K562 (cell line): ENCODE measurements at places on chromosomes 12 and 14. TPM values are rescaled to one million over a fixed set of nuclear protein-coding genes. Genes with fewer than 3 reads are reported as not detected.

The KRT75 gene
- polyA plus RNA-seq, result not detected in 2 replicates

The ESRRB gene
- polyA plus RNA-seq, result 21.4 and 22.9 TPM in 2 replicates

The ABHD12B gene
- not detected in 2 replicates for polyA plus RNA-seq

The AKAP6 gene
- polyA plus RNA-seq, result 0.38 and 0.48 TPM in 2 replicates

The TBC1D30 gene
- polyA plus RNA-seq, result 0.48 TPM in 1 of 2 replicates, not detected in the other

The PROX2 gene
- not detected in 2 replicates for polyA plus RNA-seq

The DACT1 gene
- polyA plus RNA-seq, result 0.20 and 0.29 TPM in 2 replicates

The MIS18BP1 gene
- 17.5 and 18.0 TPM in 2 replicates for polyA plus RNA-seq

The MFAP5 gene
- polyA plus RNA-seq, result not detected in 2 replicates

The C1RL gene
- polyA plus RNA-seq, result 10.7 and 13.7 TPM in 2 replicates

The LRR1 gene
- 29.3 and 34.7 TPM in 2 replicates for polyA plus RNA-seq

The PTPRQ gene
- not detected in 2 replicates for polyA plus RNA-seq

The ANO4 gene
- not detected in 2 replicates for polyA plus RNA-seq

The SLC6A15 gene
- polyA plus RNA-seq, result not detected in 2 replicates

The NANOG gene
- not detected in 2 replicates for polyA plus RNA-seq

The DTX1 gene
- not detected in 2 replicates for polyA plus RNA-seq

The LRP1-AS gene
- not detected in 2 replicates for polyA plus RNA-seq

The KRT71 gene
- not detected in 2 replicates for polyA plus RNA-seq
